ENCODE measurements at places on chromosomes 11 and 22.

GRCh38 chr11:47189100-47189834 lies 3.0 kb upstream of the PACSIN3 start:
- DNase-seq, result no peak

GRCh38 chr22:35311551-35311999 lies 11.9 kb downstream of the TOM1 start:
- DNase-seq, result no peak

DNA sequence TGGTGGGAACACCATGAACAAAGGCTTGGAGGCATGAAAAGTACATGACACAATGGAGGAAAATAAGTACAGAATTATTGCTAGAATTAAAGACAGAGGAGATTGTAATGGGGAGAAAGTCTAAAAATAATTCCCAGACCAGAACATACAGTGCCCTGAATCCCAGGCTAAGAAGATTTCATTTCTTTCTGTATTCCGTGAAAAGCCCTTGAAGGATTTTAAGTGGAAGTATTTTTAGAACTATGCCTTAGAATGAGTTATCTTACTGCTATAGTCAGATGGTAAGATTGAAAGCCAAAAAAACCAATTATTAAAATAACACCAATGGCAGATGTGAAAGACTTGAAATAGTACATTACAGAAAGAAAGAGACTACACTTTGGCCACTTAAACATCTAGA lies 36.1 kb upstream of the SLC5A12 start:
- no peak for DNase-seq

GRCh38 chr22:28927630-28928029 lies 44.3 kb downstream of the ZNRF3 start:
- no peak for DNase-seq

DNA sequence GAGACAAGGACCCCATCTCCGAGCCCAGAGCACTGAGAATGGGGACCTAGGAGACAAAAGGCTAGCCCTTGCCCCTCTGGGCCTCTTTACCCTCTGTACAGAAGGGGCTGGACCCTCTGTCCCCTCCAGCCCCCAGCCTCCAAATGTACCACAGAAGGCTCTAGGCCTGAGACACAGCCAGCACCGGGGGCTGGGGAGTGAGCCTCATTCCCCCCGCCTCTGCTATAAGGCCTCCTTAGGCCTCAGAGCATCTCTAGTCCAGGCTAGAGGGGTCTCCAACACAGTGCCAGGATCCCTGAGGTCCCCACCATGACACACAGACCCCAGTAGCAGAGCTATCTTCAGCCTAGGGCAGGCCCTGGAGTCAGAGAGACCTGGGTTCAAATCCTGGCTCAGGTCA lies 4.8 kb downstream of the SMTN start:
- DNase-seq, result no peak

- DNase-seq, result no peak
Observed at GRCh38 chr22:30038219-30038618, 42.0 kb upstream of the HORMAD2 start.

DNA sequence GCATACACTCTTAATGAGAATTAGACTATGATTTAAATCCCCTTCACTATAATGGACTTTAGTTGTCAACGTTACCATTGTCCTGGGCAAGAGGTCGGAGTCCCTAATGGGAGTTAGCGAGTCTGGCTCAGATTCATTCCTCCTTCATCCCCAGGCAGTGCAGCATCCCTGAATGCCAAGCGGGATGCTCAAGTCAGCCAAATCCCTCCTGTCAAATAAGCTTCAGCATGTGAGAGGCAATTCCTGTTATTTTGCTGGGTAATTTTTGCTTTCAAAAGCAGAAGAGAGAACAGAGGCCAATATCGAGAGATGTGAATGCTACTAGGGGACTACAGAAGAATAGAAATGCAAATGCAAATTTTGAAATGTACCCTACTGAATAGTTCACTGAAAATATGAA lies 186.2 kb downstream of the OPCML start:
- DNase-seq, result no peak

- no peak for DNase-seq
Observed at GRCh38 chr11:12421386-12421785, 44.0 kb downstream of the PARVA start.

DNA sequence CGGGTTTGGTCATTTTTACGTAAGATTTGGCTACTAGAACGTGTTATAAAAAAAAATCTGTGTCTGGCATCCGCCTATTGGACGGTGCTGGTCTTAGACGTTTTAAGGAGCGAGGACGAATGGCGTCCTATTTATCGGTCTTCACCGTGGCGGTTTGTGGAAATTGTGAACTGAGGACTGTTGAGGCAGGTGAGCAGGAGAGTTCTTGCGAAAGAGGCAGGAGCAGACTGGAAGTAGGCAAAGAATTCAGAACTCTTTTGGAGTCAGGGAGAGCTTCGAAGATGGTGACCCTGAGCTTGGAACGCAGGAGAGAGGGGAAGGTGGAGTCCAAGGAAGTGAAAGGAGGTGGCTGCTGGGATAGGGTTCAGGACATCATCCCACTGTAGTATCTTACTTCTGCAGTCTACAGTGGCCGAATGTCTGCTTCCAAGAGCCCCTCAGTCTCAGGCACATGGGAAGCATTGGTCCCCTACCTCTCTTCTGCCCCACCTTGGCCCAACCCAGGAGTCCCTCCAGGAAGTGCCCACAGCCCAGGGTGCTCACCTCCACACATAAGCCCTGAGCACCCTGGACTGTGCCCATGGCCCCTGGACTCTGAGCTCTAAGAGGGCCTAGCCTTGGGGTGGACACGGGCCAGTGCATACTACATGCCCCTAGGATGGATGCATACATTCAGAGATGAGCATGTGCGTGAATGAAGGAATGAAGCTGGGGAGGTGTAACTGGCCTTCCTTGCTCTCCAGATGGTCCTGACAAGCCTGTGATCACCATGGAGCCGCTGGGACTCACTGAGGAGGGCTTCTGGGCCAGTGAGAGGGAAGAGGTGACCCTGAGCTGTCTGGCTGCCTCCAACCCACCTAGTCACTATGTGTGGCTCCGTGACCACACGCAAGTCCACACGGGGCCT lies 3.7 kb downstream of the VSIG10L2 start:
- no peak for DNase-seq

DNA sequence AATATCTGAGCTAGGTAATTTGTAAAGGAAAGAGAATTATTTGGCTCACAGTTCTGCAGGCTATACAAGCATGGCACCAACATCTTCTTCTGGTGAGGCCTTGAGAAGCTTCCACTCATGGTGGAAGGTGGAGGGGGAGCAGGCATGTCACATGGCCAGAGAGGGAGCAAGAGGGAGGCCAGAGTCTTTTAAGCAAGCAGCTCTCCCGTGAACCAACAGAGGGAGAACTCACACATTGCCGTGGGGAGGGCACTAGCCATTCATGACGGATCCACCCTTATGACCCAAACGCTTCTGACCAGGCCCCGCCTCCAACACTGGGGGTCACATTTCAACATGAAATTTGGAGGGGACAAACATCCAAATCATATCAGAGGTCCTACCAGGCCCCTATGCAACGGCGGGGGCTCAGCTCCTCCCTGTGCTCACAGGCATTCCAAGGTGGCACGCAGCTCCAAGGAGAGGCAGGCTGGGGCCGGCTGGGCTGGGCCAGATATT lies 4.6 kb downstream of the C11orf96 start:
- no peak for DNase-seq

GRCh38 chr11:111107501-111107900 lies 138.0 kb upstream of the POU2AF2 start:
- no peak for DNase-seq

- DNase-seq, result no peak
Observed at GRCh38 chr11:131299598-131300438, 70.6 kb upstream of the NTM start.

DNA sequence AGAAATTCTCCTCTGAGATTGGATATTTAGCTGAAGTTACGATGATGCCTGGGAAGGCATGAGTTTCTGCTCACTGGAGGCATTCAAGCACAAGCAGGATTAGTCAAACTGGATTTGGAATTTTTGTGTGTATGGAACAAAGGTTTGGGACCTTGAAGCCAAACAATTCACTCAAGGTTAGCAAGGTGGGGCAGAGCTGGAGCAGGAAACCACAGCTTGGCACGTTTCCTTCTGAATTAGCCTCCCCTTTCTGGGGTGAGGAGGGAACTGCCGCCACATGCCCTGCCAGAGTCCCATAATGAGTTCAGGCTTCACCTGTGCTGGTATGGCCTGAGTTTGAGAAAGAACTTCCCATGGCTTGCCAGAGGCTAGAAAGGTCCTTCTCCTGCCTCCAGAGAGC lies 50.9 kb upstream of the RRAS2 start:
- no peak for DNase-seq

DNA sequence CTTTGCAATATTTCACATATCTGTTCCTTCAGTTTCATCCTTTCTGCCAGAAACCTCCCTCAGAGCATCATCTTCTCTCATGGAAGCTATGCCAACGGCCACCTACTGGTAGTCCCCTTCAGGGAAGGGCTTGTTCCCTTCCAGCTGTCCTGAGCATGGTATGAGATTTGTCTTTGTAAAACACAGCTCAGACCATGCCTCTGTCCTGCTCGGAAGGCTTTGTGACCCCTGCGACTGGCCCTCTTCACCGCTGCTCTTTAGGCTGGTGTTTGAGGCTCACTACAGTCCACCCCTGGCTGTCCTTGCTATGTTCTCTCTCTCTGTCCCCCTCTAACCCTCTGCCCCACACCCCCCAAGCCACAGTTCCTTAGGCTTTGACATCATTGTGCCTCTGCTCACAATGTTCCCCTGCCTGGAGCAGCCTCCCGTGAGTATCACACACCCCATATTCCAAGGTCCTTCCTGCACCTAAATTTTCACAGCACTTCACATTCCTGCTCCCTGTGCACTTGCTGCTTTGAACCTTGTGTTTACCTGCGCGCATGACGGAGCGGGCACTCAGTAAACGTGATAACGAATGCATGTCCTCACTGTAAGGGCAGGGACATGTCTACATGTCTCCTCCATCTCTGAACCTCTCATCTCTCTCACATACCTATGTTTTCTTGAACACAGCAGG lies 24.0 kb upstream of the ACER3 start:
- no peak for DNase-seq

- no peak for DNase-seq
Observed at GRCh38 chr11:71562120-71562519, 3.2 kb upstream of the KRTAP5-10 start.

- DNase-seq, result no peak
Observed at GRCh38 chr11:18780329-18780728, 11.3 kb downstream of the PTPN5 start.

DNA sequence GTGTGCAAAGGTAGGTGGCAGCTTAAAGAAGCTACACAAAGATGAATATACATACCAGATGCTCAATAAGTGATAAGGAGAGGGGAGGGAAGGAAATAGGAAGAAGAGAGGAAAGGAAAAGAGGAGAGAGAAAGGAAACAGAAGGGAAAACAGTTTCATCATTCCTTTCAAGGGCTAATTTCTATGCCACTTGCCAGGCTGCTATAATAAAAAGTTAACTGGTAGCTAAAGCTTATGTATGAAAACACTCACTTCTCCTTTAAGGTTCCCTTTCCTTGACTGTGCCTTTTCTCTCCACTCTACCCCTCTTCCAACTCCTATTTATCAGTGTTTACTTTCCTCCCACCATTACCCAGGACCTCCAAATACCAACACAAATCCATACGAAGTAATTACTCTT lies 347.9 kb downstream of the DLG2 start:
- DNase-seq, result no peak

GRCh38 chr11:61601512-61601911 lies 20.6 kb upstream of the SYT7 start:
- DNase-seq, result no peak

DNA sequence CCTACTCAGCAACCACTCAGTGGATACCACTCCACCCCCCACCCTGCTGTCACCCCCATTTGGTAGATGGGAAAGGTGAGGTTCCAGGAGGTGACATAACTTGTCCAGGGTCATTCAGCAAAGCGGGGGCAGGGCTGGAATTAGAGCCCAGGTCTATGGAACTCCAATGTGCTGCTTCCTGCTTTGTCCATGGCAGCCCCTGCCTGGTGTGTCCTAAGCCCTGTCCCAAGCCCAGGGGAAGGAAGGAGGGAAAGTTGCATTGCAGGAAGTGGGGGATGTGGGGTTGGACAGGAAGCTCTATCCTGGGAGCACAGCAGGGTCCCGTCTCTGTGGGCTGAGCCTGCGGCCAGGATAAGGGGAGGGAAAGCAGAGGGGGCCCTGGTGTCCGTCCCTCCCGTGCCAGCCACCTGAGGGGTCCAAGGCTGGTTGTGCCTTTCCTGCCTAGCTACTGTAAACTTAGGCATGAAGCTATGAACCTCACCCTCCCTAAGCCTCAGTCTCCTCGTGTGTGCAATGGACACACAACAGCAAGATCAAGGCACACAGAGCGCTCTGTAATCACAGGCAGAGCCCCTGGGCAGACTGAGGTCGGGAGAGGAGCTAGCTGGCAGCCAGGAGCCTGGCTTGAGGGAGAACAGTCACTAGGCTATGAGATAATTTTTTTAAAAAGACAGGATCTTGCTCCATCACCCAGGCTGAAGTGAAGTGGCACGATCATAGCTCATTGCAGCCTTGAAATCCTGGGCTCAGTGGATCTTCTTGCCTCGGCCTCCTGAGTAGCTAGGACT lies 12.9 kb downstream of the GAL3ST1 start:
- DNase-seq, result no peak

GRCh38 chr11:110059706-110060463 lies 33.3 kb upstream of the ZC3H12C start:
- no peak for DNase-seq

GRCh38 chr11:66951927-66952337 lies 6.3 kb downstream of the PC start:
- no peak for DNase-seq

DNA sequence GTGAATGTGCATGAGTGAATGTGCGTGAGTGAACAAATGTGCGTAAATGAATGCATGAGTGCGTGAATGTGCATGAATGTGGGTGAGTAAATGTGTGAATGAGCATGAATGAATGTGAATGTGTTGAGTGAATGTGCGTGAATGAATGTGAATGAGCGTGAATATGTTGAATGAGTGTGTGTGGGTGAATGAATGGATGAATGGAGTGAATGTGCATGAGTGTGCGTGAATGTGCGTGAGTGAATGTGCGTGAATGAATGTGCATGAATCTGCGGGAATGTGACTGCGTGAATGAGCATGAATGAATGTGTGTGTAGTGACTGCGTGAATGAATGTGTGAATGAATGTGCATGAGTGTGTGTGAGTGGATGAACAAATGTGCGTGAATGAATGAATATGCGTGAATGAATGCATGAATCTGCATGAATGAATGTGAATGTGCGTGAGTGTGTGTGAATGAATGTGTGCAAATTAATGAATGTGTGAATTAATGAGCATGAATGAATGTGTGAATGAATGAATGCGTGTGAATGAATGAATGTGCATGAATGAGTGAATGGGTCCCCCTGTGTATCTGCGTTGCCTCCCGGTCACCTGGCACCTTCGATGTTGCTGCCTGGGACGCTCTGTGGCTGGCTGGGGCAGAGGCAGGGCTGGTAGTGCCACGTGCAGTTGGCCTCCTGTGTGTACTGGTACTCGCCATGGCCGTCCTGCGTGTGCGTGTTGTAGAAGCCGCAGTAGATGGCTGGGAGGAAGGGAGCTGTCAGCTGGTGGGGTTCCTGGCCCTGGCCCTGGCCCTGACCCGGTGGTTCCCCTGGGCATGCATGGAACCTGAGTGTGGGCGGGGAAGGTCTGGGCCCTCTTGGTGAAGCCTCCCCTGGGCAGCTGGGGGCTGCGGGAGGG lies 13.4 kb downstream of the MUC6 start:
- no peak for DNase-seq

- no peak for DNase-seq
Observed at GRCh38 chr11:86202013-86202336, 42.6 kb upstream of the EED start.
